ENCODE measurements at places on chromosomes 7 and 10.

- DNase-seq = no peak
Measured at GRCh38 chr10:128833671-128834070, 633.4 kb upstream of the MGMT start.

- no peak for DNase-seq
Measured at GRCh38 chr10:17003651-17004286, 125.8 kb downstream of the CUBN start.

DNA sequence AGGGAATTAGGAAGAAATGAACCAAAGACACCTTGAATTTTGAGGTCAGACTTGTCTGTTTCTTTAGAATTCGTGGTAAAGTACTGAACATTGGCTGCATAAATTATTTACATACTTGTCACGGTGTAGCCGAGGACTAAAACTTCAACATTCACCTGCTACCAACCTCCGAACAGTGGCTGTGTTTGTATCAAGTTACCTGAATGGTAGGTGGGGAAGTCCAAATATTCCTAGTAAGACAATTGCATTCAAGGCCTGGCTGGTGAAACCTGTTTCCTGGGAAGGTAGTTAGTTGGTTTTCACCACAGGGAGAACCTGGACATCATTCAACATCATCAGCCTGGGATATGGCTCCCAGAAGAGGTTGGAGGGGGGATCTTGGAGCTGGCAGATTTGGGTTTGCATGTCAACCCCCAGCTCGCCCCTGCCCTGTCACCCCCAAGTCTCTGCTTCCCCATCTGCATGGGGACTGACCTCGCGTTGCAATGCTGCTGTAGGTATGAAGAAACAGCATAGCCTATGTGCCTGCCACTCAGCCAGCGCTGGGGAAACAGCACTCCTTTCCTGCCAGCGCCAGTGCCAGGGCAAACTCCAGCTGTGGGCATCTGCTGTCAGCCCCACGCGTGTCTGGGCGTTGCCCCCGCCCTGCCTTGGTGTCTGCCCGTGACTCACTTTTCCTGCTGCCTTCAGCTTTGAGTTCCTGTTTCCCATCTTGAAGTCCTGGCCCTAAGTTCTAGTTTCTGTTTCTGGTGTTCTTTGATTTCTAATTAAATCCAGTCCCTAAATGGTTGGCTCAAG lies 12.7 kb upstream of the LARP4B start:
- no peak for DNase-seq

DNA sequence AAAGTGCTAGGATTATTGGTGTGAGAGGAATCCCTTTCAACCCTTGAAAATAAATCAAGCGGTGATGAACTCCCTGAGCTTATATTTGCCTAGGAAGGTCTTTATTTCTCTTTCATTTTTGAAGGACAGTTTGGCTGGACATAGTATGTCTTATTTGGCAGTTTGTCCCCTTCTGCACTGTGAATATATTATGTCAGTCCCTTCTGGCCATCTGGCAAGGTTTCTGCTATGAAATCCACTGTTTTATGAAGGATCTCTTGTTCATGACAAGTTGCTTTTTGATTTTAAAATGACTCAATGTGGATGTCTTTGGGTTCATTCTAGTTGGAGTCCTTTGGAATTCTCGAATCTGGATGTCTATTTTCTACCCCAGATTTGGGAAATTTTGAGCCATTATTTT lies 21.7 kb upstream of the MCM10 start:
- DNase-seq = no peak

- DNase-seq = no peak
Measured at GRCh38 chr7:1923409-1924257, 253.6 kb downstream of the ELFN1 start.
